ENCODE measurements at places on chromosomes 5 and 9.

- H3K27me3 ChIP-seq: no peaks in the 10 kb centered on the region
- no peaks in the 10 kb centered on the region for H3K4me1 ChIP-seq
- H3K27ac ChIP-seq: no peak overlapping the region
- no peak overlapping the region for H3K4me3 ChIP-seq
These were observed 107.7 kb upstream of the TLX3 start for GRCh38 chr5:171201310-171201709.

- no peak overlapping the region for H3K27ac ChIP-seq
- no peaks in the 10 kb centered on the region for H3K27me3 ChIP-seq
- no peak overlapping the region for H3K4me3 ChIP-seq
These were observed 100.7 kb downstream of the PDE8B start for GRCh38 chr5:77311214-77311571.

- peaks cover 16% of the 10 kb centered on the region for H3K4me1 ChIP-seq
- no peak overlapping the region for H3K4me3 ChIP-seq
- no peak overlapping the region for H3K27ac ChIP-seq
- peaks cover 3% of the 10 kb centered on the region for H3K36me3 ChIP-seq
- DNase-seq: no peak
- no peaks in the 10 kb centered on the region for H3K27me3 ChIP-seq
These were observed 226.3 kb downstream of the AOPEP start for GRCh38 chr9:94952565-94953373.

DNA sequence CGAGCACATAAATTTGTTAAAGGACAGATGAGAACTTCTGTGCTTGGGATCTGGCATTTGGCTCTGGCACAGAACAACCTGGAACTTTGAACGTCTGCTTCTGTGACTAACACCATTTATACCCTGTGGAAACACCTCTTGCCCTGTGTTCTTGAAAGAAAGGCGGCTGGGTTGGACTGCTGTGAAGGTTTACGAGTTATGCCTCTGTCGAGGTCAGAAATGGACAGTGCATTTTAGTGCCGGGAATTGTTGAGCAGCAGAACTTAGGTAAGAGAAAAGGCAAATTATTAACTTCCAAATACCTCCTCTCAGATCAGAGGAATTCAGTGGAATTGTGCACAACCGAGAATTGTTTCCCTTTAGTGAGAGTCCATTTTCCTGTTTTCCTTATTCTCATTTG lies 14.1 kb upstream of the INIP start:
- H3K27ac ChIP-seq: no peak overlapping the region
- no peak overlapping the region for H3K4me3 ChIP-seq
- no peaks in the 10 kb centered on the region for H3K4me1 ChIP-seq
- no peak for DNase-seq
- no peaks in the 10 kb centered on the region for H3K27me3 ChIP-seq
- no peaks in the 10 kb centered on the region for H3K36me3 ChIP-seq

DNA sequence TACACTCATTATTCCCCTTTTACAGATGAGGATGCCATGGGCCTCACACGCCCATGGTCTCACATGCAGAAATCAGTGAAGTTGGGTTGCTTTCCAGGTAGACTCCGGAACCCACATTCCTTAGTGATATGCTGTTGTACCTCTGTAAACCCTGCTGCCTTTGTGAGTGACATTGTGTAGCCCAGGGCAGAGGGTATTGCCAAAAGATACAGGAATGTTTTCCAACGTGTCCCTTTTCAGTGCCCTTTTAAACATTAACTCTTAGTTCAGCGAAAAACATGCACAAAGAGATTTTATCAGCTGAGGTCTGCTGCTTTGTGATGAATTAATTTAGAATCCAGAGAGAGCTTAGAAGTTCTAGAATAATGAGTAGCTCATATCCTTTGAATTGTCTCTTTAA lies 38.3 kb upstream of the TRMT10B start:
- no peak overlapping the region for H3K4me3 ChIP-seq
- no peak for DNase-seq
- H3K36me3 ChIP-seq: no peaks in the 10 kb centered on the region
- H3K27me3 ChIP-seq: no peaks in the 10 kb centered on the region
- H3K27ac ChIP-seq: no peak overlapping the region
- no peaks in the 10 kb centered on the region for H3K4me1 ChIP-seq

DNA sequence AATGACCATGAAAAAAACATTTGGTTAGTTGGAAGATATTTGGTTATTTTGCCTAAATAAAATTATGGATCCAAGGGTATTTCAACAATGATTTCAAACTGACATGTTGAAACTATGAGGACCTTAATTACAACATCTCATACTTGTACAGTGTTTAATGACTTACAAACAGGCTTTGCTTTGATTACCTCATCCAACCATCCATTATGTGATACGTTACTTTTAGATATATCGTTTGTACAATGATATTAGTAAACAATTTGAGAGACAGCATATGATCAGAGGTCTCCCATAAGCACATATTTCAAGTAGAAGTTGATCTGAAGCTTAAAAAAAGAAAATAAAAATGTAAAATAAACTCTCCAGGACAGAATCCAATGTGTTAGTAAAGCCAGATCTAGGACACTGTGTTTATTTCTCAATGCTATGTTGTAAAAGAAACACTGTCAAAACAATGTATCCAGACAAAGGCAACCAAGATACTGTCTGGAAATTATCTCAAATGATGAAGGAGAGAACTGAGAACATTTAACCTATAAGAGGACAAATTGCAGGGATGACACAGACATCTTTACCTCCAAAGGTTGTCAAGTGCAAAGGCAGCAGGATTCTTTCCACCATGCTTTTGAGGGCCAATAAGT lies 116.0 kb upstream of the TARS1 start:
- no peak overlapping the region for H3K27ac ChIP-seq
- no peaks in the 10 kb centered on the region for H3K27me3 ChIP-seq
- no peaks in the 10 kb centered on the region for H3K4me1 ChIP-seq
- H3K4me3 ChIP-seq: no peak overlapping the region

- H3K36me3 ChIP-seq: no peaks in the 10 kb centered on the region
- DNase-seq: no peak
- H3K4me1 ChIP-seq: no peaks in the 10 kb centered on the region
These were observed 149.2 kb upstream of the NR3C1 start for GRCh38 chr5:143552680-143553079.

DNA sequence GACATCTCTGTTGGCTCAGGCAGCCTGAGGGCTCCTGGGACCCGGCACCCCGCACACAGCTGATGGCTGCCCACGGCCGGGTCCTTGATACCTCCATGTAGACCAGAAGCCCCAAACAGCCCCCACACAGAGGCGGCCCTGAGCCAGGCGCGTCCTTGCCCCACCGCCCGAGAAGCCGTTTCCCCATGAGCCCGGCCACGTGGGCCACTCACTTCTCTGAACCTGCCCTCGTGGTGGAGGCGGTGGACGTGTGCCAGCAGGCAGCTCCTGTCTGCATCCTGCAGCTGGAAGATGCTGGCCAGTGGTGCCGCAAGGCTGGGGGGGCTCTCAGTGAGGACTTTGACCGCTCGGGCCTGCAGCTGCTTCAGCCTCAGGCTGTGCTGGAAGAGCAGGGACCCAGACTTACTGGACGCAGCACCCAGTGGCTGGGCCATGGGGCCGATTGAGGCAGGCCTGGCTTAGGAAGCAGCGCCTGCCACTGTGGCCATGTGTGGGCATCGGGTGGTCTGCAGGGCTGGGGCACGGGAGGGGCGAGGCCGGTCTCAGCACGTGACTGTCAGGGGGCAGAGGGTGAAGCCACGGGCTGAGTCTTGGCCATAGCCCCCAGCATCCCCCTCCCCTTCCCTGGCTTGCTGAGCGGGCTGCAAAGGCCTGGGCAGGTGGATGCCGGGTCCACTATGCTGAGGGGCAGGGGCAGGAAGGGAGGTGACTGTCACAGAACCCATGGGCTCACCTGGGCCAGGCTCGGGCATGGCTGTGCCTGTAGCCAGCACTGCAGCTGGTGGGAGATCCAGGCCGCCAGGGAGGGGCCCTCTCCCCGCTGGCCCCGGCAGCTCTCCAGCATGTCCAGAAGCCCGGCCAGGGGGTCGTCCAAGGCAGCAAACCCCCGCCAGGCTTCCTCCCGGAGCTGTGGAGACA lies 50.0 kb downstream of the EXD3 start:
- H3K4me1 ChIP-seq: no peaks in the 10 kb centered on the region
- no peak for DNase-seq
- H3K27ac ChIP-seq: no peak overlapping the region
- H3K4me3 ChIP-seq: no peak overlapping the region
- H3K27me3 ChIP-seq: no peaks in the 10 kb centered on the region

- no peak overlapping the region for H3K4me3 ChIP-seq
- no peak for DNase-seq
- no peaks in the 10 kb centered on the region for H3K4me1 ChIP-seq
- no peaks in the 10 kb centered on the region for H3K27me3 ChIP-seq
These were observed 108.1 kb downstream of the SNCAIP start for GRCh38 chr5:122420091-122420490.

DNA sequence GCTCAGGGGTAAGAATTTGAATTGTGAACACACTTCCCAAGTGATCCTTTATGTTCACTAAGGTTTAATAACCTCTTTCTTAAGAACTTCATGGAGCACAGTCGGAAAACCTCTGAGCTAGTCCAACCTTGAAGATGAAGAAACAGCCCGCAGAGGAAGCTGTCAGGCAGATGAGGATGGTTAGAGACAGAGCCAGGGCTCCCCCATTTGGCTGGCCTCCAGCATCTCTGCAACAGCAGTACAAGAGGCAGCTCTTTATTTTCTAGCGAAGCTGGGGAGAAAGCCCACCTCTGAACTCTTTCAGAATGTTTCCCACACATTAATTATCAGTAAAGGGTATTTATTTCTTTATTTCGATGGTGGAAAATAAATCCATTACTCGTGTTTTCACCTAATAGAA lies 350.8 kb downstream of the DMRT2 start:
- no peaks in the 10 kb centered on the region for H3K4me1 ChIP-seq
- H3K27me3 ChIP-seq: no peaks in the 10 kb centered on the region
- no peak overlapping the region for H3K4me3 ChIP-seq

DNA sequence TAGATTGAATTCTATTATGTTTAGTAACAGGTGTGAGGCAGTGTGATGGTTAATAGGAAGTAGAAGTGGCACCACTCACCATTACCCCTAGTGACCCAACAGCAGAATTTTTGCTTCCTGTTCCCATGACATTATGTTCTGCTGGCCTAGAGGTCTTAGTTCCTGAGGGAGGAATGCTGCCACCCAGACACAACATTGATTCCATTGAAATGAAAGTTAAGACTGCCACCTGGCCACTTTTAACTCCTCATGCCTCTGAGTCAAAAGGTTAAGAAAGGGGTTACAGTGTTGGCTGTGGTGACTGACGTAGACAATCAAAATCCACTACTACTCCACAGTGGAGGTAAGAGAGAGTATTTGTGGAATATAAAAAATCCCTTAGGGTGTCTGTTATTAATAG lies 218.9 kb upstream of the NMUR2 start:
- H3K4me1 ChIP-seq: no peaks in the 10 kb centered on the region
- H3K27ac ChIP-seq: no peak overlapping the region
- no peaks in the 10 kb centered on the region for H3K27me3 ChIP-seq

- no peak for DNase-seq
- no peak overlapping the region for H3K4me3 ChIP-seq
- H3K27me3 ChIP-seq: no peaks in the 10 kb centered on the region
These were observed 26.1 kb upstream of the SEC16A start for GRCh38 chr9:136508729-136509500.

DNA sequence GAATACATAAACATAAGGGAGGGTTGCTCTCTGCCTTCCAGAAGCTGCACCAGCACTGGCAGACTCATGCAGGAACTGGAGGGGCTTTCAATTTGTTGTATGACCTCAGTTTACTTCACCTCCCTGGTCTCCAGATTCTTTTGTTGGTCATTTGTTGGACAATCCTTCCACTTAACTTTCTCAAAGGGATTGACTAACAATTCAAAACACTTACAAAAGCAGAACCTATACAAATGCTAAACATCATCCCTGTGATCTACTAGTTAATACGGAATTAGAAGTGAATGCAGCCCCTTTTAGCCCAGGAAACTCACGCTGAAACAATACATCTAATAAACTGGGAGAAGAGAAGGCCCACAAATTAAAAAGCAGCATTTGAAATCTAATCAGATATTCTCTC lies 404.6 kb upstream of the BRINP1 start:
- no peaks in the 10 kb centered on the region for H3K36me3 ChIP-seq
- H3K4me1 ChIP-seq: no peaks in the 10 kb centered on the region
- no peak overlapping the region for H3K27ac ChIP-seq
- H3K27me3 ChIP-seq: no peaks in the 10 kb centered on the region
- no peak overlapping the region for H3K4me3 ChIP-seq

DNA sequence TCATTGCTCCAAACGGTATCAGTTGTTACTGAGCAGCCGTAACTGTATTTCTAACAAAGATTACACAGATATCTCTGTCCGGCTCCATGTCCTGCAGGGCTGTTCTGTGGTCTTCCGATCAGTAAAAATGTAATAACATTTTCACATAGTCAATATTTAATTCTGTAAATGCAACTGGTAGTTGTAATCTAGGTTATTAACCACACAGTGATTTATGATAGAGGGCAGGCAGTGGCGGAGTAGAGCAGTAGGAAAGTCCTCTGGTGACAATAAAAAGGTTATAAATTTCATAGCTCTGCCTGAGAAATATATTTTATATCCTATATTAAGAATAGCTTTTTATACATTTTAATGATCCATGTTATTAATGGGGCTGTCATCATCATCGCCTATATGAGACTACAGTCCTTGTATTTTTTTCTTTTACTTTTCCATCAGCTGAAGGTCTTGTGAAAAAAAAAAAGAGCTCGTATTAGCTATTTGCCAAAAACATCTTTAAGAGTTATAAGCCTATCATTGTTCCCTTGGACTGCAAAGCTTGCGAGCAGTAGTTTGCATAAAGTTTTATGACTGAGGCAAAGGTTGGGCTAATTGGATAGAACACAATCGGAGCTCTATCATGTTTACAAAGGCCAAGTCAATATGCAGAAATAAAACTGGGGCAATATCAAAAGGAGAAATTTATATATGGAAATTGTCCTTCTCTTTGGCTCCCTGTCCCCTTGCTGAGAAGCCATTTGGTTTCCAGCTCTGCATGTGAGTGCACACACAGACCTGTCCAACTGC lies 648.0 kb downstream of the IRX1 start:
- DNase-seq: no peak
- H3K4me1 ChIP-seq: no peaks in the 10 kb centered on the region
- H3K4me3 ChIP-seq: no peak overlapping the region
- no peaks in the 10 kb centered on the region for H3K36me3 ChIP-seq
- no peaks in the 10 kb centered on the region for H3K27me3 ChIP-seq

DNA sequence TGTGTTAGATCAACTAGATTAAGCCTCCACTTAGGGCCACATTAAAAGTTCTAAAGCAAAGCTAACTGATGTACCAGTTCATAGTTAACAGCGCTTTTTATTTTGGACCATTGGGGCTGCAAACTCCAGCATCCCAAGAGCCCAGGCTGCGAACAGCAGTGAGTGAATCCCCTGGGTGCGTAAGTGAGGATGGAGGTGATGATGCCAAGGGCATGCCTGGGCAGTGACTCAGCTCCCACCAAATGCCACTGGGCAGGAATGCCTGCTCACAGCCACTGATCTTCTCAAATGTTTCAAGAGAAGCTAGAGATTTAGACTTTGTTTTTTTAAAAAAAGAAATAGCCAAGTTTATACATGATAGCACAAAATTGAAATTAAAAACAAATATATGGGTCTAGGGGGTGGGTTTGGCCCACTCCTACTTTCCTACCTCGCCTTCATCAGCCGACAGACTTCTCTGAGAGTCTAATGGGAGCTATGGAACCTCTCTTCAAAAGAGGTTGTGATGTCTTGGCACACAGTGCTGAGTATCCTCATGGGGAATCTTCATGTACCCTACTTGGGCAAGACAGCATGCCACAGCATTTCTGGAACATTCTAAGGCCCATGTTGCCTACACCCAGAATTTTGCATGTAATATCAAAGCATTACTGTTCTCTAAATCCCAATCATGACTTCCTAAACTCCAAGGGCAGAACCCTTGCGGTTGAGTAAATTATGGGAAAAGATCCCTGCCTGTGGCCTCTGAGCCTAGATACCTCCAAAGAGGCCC lies 398.1 kb downstream of the EBF1 start:
- no peak for DNase-seq
- H3K4me3 ChIP-seq: no peak overlapping the region
- H3K27me3 ChIP-seq: no peaks in the 10 kb centered on the region
- H3K27ac ChIP-seq: no peak overlapping the region
- no peaks in the 10 kb centered on the region for H3K4me1 ChIP-seq

Measured in effector memory CD4-positive, alpha-beta T cell (primary cell).